ENCODE measurements at places on chromosomes 3 and 15.

GRCh38 chr3:45779746-45780735 is 16.3 kb downstream of the SLC6A20 start:
- no peak for DNase-seq

- no peak for DNase-seq
Observed at GRCh38 chr3:149610351-149611105, 47.3 kb downstream of the WWTR1 start.

DNA sequence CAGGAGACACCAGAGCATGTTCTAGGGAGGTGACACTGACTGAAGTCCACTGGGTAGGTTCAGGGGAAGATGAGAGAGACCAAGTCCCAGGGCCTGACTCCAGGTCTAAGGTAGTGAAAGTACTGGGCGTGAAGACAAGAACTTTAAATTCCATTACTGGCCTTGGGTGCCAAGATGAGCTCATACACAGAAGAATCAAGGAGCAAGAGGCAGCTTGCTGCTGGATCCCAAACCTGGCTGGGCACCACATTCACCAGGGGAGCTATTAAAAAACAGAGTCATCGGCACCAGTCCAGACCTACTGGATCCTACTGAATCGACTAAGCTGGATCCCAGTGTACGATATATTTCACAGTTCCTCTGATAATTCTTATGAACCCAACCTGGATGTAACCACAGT is 42.1 kb upstream of the ATG7 start:
- DNase-seq: no peak

DNA sequence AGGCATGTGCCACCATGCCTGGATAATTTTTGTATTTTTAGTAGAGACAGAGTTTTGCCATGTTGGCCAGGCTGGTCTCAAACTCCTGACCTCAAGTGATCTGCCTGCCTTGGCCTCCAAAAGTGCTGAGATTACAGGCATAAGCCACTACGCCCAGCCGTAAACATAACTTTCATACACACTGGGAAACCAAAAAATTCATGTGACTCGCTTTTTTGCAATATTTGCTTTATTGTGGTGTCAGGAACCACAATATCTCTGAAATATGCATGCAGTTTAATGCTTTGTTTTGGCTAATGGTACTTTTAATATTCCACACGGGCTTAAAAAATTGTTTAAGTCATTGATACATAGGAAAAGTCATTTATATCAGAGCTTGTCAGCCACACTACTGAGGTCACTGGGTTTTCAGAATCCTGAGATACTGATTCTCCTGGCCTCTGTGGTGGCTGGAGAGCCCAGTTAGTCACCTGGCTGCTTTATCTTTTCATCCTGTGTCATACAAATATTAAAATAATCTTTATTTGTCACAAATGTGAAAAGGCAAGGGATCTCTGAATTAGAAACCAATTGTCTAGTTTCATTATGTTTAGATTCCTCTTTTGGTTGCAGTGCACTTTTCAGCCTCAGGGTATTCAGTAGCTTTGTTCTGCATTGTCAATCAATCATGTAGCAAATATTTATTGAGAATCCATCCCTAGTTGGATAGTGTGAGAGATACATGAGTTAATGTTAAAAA is 10.0 kb downstream of the TMEM62 start:
- no peak for DNase-seq

GRCh38 chr15:29102911-29103823 is 166.5 kb downstream of the NSMCE3 start:
- no peak for DNase-seq

DNA sequence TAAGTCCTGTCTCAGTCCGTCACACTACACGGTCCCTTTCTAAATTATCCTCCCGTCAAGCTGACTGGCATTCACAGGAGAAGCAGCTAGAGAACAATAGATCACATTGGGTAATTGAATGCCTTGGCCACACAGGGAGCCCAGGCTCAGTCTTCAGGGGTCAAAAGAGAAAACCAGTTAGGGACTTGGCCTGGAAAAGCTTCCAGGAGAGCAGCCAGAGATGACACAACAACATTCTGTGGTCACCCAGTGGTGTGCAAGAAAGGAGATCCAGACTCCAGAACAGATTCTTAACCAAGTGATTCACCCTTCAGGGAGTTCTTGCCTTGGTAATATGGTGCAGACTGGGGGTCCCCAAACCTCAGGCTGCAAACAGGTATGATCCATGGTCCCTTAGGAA is 15.9 kb downstream of the ARHGAP31 start:
- DNase-seq: no peak

DNA sequence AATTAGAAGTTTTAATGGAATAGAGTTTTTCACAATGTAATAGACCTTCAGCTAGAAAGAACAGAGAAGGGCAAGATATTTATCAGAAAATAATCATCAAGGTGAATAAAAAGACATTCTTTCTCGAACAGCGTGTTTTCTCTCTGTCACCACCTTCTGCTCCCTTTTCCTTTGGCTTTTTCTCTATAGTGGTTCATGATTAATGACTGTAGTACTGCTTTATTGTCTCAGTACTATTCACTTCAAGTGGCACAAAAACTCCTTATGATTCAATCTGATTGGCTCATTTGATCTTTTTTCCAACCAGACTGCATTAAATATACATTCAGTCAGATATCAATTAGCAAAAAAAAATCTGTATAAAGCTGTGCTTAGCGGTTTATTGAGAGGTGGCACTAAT is 516.0 kb downstream of the OTOL1 start:
- no peak for DNase-seq

DNA sequence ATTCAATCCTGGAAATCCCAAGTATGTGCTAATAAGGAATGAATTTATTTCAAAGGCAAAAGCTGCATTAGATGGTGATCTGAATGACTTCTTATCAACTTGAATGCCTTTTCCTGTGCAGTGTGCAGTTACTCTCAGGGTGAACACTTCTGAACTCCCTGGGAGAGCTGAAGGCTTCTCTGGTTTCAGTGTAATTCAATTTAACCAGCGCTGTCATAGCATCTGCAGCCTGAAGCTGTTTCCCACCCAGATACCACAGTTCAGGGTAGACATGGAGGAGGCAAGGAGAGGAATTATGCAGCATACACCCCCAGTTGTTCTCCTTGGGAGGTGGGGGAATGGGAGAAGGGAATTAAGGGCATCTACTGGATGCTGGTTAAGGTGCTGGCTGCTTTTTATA is 49.1 kb upstream of the PRR23C start:
- no peak for DNase-seq

- DNase-seq: no peak
Observed at GRCh38 chr15:101615986-101616848, 36.0 kb downstream of the TM2D3 start.

GRCh38 chr3:126955004-126955790 is 27.7 kb upstream of the PLXNA1 start:
- no peak for DNase-seq

DNA sequence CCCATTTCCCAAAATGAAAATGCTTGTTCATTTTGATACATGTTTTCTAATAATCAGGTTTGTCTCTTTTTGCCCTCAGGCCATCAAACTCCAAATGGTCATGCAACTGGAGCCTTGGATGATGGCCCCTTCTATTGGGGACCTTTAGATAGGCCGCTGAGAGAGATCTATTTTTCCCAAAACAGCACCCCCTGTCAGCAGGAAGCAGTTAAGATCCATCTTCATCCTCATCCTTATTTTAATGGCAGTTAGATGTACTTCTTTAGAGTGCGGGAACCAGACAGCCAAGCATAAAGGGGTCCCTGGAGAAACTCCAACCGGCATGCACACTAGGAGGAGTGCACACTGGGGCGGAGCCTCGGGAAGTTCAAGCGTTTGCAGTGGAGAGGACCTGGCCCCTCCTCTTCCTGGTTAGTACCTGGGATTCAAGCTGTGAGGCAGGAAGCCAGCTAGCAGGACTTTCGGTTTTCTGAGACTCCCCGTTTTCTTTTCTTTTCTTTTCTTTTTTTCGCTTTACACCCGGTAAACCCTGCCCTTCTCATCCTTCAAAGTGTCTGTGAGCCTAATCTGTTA is 31.9 kb upstream of the STRIT1 start:
- no peak for DNase-seq

DNA sequence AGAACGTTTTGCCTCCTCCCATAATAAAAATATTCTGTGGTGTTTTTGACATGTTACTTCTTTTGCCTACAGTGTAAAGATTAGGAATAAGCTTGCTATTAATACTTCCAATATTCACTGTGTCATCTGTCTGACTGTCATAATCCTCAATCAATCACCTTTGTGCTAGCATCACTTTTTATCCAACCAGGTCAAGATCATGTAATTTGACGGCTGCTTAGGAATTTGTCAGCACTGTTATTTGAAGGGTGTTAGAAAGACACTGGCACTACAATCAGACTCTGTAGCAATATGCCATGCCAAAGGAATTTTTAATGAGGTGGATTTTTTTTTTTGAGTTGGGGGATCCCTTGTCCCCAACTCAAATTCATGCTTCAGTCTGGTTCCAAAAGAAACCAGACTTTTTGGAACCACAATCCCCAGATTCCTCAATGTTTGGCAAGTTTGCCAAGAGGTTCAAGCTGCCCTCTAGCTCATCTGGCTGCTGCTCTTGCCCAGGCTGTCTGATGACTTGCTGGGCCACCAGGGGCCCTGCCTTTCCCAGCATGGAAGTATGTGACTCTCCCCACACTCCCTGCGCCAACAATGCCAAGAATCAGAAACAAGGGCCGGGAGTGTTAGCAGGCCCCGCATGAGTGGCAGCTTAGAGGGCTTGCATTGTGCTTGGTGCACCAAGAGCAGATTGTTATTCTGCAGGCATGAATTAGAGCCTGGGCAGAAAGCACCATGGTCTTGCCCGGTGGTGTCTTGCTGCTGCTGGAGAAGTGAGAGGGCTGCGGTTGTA is 58.6 kb upstream of the TSC22D2 start:
- no peak for DNase-seq

GRCh38 chr3:74332165-74332564 is 282.3 kb downstream of the CNTN3 start:
- DNase-seq: no peak

DNA sequence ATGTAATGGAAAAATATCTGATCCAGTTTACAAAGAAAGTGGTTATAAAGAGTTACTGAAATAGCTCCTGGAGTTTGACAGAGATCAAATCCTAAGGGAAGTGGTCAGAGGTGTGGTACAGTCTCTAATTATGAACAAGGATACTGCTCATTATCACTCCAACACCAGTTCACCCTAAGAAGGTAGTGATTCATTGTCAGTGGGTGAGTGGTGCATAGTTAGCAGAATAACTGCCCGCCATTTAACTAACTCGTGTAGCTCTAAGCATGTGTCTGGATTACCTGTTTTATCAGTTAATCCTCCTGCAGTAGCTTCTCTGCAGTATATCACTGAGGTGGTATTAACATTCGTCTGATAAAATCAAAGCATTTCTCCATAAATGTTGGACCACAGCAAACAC is 700.1 kb downstream of the NLGN1 start:
- DNase-seq: no peak

GRCh38 chr3:62675492-62675891 is 199.7 kb downstream of the CADPS start:
- DNase-seq: no peak

DNA sequence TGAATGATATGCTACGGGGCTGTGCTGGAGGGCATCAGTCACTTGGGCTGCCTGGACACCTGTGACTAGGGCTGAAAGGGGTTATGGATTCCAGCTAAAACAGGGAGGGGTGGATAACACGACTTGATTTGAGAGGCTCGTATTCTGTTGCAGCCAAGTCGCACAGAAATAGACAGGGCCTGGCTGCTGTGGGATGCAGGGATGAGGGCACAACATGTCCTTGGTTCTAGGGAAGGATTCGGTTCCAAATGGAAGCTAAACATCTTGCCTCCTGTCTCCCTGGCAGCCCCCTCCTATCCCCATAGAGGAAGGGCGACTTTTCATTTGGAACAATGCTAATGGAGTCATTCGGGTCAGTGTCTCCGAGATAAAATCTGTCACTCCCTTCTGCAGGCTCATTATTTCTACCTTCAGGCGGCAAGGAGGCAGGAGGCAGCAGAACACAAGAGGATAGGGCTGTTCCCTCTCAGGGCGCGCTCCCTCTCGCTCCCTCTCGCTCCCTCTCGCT is 433.8 kb upstream of the RBMS3 start:
- DNase-seq: no peak

DNA sequence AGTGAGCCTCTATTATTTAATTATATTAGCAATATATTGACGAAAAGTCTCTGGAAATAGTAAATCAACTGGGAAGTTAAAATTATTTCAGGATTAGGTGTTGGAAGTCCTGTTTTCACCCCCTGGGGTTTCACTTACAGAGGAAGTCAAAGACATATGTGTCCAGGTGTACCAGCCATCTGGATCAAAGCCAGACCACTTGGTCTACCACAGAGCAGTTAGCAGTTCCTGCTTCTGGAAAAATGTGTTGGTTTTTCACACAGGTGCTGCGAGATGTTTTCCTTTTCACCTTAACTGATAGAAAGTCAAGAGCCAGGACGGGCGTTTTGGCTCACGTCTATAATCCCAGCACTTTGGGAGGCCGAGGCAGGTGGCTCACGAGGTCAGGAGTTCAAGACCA is 13.1 kb downstream of the MME start:
- no peak for DNase-seq

Data from T-helper 17 cell (primary cell).